Astrocyte (in vitro differentiated cells and primary cell): ENCODE measurements at places on chromosomes 5 and 9. TPM values are rescaled to one million over a fixed set of nuclear protein-coding genes. Genes with fewer than 3 reads are reported as not detected.
A peak's percentile ranks its signal among the peaks of the same experiment; 100 is the strongest.

GRCh38 chr5:177980743-177981151 is 15.3 kb downstream of the PROP1 start:
- no peak overlapping the region for H3K27ac ChIP-seq
- H3K4me1 ChIP-seq = no peaks in the 10 kb centered on the region
- no peak overlapping the region for H3K4me3 ChIP-seq
- peak; percentile 4 for DNase-seq
- no peaks in the 10 kb centered on the region for H3K36me3 ChIP-seq

- no peaks in the 10 kb centered on the region for H3K4me1 ChIP-seq
- H3K27ac ChIP-seq = no peak overlapping the region
- no peak for DNase-seq
- H3K4me3 ChIP-seq = no peak overlapping the region
- H3K36me3 ChIP-seq = no peaks in the 10 kb centered on the region
- H3K27me3 ChIP-seq = peaks cover 21% of the 10 kb centered on the region
These were observed 6.3 kb upstream of the SLC25A48 start for GRCh38 chr5:135827965-135828781.

- peaks cover 11% of the 10 kb centered on the region for H3K4me1 ChIP-seq
- H3K36me3 ChIP-seq = peaks cover under 1% of the 10 kb centered on the region
- H3K27ac ChIP-seq = no peak overlapping the region
- H3K27me3 ChIP-seq = no peaks in the 10 kb centered on the region
- DNase-seq = no peak
These were observed 1.4 kb upstream of the CSNK1A1 start for GRCh38 chr5:149552553-149553160.

GRCh38 chr5:147203213-147203612 is 31.6 kb upstream of the STK32A start:
- H3K36me3 ChIP-seq = no peaks in the 10 kb centered on the region
- H3K4me1 ChIP-seq = no peaks in the 10 kb centered on the region
- H3K27me3 ChIP-seq = no peaks in the 10 kb centered on the region
- H3K4me3 ChIP-seq = no peak overlapping the region
- no peak overlapping the region for H3K27ac ChIP-seq
- no peak for DNase-seq

DNA sequence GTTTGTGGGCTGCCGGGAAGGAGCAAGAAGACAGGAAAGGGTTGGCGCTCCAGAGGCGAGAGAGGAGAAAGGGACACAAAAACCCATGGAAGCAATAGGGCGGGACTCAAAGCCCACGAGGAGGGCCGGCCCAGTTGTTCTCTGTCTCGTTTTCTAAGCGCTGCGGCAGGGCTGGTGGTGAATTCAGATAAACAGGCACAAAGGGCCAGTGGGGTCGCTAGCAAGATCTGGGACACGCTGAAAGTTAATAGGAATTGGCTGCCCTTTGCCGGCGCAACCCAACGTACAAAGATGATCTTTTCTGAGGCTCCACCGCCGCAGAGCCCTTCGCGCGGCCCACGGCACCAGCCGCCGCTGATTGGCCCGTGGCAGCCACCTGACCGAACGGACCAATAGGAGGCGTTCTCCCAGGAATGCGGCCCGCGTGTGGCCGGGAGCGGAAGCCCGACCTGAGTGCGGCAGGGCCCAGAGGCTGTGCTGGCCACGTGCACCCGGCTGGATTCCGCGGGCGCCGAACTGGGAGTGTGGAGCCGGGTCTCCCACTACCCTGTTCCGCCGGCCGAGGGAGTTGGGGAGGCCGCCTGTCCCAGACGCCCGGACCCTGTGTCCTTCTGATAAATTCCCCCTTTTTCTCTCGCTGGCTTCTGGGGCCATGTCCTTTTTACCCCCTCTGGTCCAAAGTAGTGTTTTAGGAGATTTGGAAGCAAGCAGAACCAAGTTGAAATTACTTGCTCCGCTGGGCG is 16.8 kb upstream of the NSD1 start:
- no peak overlapping the region for H3K27ac ChIP-seq
- no peaks in the 10 kb centered on the region for H3K36me3 ChIP-seq
- no peak overlapping the region for H3K4me3 ChIP-seq
- H3K27me3 ChIP-seq = no peaks in the 10 kb centered on the region
- DNase-seq = peak; percentile 75

GRK6 gene
- 19.7 and 25.9 TPM in 2 replicates for total RNA-seq

TMC1 gene
- total RNA-seq = 0.10 TPM in 1 of 2 replicates, not detected in the other

ANKRD34B gene
- 0.10 and 0.20 TPM in 2 replicates for total RNA-seq

ARHGEF37 gene
- 1.4 and 2.3 TPM in 2 replicates for total RNA-seq

DNA sequence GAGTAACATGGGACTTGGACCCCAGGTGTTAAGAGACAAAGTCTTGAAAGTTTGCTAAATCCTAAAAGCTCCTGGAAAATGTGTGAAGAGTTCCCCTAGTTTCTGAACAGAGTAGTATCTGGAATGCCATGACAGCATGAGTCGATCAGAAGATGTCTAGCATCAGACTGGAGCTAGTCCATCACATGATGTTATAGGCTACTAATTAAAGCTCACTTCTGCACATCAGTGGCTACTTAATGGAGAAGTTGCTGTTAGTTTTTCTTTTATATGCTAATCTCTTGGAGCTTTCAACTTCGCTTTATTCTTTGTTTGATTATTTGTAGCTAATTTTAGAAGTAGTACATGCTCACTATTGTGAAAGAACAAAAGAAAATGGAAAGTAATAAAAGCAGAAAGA is 471.3 kb upstream of the KLF4 start:
- H3K36me3 ChIP-seq = no peaks in the 10 kb centered on the region
- H3K4me3 ChIP-seq = no peak overlapping the region
- H3K27me3 ChIP-seq = no peaks in the 10 kb centered on the region
